Hepatocyte (in vitro differentiated cells): ENCODE measurements at places on chromosomes 7 and 10. TPM values are rescaled to one million over a fixed set of nuclear protein-coding genes. Genes with fewer than 3 reads are reported as not detected.

DNA sequence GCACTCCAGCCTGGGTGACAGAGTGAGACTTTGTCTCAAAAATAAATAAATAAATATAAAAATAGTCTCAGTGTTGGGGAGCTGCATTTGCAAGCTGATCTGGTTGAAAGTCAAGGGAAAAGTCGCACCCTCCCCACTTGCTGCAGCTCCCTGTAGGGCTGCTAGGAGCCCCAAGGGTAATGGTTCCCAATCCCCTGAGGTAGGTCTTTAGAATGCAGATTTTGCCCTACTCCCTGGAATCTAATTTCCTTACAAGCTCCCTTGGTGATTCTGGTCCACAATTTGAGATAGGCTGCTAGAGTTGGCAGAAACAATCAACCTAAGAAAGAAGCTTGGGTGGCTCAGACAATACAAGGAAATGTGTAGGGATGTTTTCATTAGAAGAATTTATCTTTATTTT lies 232.5 kb upstream of the YAE1 start:
- no peak for DNase-seq

- no peak for DNase-seq
Measured at GRCh38 chr7:28280516-28280915, 99.9 kb upstream of the JAZF1 start.

DNA sequence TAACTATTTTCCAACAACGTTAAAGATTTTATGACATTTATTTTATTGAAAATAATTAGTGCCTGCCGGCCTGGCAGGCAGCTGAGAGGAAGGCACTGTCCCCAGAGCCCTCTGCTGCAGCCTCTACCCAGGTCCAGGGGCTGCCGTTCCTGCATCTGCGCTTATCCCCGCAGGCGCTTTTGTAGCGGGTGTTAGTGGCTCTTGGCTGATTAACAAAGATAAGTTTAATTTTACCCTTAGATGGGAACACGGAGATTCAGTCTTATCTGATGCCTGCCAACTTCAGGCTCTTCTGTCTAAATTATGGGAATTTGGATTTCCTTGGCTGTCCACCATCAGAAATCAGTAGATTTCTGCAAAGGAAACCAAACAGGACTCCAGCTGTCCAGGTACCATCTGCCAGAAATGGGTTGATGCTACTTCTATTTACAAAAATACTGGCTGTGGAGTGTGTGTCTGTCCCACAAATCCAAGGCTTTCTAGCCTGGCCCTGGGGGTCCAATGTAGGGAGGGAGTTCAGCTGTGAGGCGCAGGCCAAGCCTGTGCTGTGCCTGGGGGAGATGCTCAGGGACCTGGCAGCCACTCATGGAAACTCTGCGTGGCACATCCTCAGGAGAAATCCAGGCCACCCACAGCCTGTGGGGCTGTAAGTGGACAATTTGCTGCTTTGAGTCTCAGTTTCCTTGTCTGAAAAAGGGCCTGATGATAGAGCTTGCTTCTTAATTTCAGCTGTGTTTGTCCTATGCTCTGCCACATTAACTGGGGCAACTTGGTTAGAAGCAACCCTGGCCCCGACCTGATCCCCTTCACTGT lies 62.0 kb upstream of the IGFBP3 start:
- DNase-seq: no peak

Gene SPDYE9
- 0.07 TPM in 1 of 2 replicates, not detected in the other for total RNA-seq
